ENCODE measurements at places on chromosomes 5 and 9.

GRCh38 chr9:129703667-129704355 is 38.4 kb downstream of the PRRX2 start:
- DNase-seq: no peak
- H3K27ac ChIP-seq: no peak overlapping the region
- no peak overlapping the region for H3K4me3 ChIP-seq
- no peaks in the 10 kb centered on the region for H3K36me3 ChIP-seq

DNA sequence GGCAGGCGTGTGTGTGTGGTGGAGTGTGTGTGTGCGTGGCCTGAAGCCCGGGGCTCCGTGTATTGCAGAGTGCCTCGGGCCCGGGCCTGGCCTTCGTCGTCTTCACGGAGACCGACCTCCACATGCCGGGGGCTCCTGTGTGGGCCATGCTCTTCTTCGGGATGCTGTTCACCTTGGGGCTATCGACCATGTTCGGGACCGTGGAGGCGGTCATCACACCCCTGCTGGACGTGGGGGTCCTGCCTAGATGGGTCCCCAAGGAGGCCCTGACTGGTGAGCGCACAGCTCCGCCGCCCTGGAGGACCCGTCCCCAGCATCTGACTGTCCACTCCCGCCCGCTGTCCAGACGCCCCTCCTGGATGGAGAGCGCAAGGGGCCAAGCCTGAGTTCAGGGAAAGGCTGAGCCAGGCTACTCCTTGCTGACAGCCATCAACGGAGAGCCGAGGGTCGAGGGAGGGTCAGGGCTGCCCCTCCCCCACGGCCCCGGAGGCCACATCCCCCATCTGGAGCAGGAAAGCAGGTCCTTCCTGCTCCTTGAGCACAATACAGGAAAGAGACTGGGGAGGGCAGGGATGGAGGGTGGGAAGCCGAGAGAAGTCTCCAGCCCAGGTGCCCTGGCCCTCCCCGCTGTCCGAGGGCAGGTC is 18.4 kb downstream of the SLC6A18 start:
- DNase-seq: no peak
- H3K4me3 ChIP-seq: no peak overlapping the region
- no peaks in the 10 kb centered on the region for H3K36me3 ChIP-seq

DNA sequence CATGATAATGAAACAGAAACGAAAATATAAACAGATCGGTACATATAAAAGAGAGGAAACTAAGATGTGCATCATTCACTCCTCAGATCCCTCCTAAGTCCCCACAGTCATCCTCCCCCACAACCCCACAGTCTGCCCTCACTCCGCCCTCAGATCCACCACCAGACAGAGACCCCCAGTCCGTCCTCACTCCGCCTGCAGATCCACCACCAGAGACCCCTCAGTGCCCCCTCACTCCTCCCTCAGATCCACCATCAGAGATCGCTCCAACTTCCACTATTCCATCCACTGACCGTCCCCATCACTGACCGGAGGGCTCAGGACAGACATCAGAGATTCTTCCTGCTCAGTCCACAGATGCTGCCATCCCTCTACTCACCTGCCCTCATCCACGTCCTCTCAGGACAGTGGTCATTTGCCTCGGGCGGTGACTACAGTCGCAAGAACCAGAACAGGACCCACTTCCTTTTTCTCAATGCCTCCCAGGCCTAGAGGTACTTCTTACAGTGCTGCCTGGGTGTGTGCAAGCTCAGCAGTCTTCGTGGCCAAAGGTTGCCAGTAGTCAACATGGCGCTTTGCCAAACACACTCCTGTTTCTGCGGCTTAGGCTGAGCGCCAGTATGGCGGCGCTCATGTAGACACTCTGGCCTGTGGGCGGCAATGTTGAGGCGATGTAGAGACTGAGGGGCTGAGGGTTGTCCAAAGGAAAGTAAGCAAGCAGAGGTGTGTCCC is 8.3 kb upstream of the SPATA31C1 start:
- no peaks in the 10 kb centered on the region for H3K4me1 ChIP-seq
- DNase-seq: no peak
- peaks cover 6% of the 10 kb centered on the region for H3K27me3 ChIP-seq
- no peak overlapping the region for H3K27ac ChIP-seq
- H3K4me3 ChIP-seq: no peak overlapping the region

DNA sequence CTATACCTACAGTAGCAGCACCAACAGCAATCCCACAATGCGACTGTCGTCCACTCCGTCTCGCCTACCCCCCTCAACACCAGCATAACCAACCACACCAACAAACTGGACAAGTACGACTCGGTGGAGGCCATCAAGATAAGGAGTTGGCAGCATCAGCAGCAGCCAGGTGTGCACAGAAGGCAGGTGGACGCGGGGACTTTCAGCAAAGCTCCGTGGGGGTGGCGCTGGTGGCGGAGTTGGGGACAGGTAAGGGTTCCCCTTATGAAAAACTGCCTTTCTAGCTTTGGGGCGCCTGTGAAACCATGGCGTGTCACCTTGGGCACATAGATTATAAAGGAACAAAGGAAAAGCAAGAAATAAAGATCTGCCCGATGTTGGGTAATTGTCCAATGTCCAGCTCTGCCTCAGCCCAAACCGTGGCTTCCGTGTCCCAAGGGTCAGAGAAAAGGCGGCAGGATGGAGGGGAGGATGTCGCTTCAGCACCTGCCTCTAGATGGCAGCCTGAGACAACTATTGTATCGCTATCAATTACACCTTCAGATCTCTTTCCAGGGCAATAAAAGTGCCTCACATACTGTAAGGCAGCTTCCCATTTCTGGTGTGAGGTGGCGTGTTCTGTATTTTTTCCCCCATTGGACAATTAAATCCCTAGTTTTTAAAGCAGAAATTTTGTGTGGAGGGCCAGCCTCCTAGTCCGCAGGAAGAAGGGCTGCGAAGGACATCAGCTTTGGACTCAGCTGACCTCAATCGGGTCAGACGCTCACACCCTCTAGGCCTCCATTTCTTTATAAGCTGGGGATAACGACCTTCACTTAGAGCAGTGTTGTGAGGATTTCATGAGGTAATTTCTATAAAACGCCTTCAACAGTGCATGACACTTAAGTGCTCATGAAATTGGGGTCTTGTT is 58.8 kb downstream of the MTRR start:
- no peaks in the 10 kb centered on the region for H3K4me1 ChIP-seq
- DNase-seq: peak; percentile 45
- no peaks in the 10 kb centered on the region for H3K36me3 ChIP-seq

DNA sequence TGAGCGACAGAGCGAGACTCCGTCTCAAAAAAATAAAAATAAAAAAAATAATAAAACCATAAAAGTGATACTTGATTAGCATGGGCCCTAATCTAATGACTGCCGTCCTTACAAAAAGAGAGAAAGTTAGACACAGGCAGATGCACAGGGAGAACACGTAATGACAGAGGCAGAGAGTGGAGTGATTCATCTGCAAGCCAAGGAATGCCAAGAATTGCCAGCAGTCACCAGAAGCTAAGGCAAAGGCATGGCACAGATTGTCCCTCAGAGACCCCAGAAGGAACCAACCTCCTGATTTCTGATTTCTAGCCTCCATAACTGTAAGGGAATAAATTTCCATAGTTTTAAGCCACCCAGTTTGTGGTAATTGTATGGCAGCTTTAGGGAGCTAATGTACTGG is 79.6 kb upstream of the FREM1 start:
- H3K36me3 ChIP-seq: peaks cover 2% of the 10 kb centered on the region
- DNase-seq: no peak
- H3K4me3 ChIP-seq: no peak overlapping the region
- peaks cover 17% of the 10 kb centered on the region for H3K27me3 ChIP-seq
- H3K27ac ChIP-seq: no peak overlapping the region

- peaks cover 23% of the 10 kb centered on the region for H3K27me3 ChIP-seq
- H3K36me3 ChIP-seq: no peaks in the 10 kb centered on the region
- no peaks in the 10 kb centered on the region for H3K4me1 ChIP-seq
- H3K27ac ChIP-seq: no peak overlapping the region
Observed at GRCh38 chr9:98678244-98678842, 30.4 kb downstream of the GABBR2 start.

DNA sequence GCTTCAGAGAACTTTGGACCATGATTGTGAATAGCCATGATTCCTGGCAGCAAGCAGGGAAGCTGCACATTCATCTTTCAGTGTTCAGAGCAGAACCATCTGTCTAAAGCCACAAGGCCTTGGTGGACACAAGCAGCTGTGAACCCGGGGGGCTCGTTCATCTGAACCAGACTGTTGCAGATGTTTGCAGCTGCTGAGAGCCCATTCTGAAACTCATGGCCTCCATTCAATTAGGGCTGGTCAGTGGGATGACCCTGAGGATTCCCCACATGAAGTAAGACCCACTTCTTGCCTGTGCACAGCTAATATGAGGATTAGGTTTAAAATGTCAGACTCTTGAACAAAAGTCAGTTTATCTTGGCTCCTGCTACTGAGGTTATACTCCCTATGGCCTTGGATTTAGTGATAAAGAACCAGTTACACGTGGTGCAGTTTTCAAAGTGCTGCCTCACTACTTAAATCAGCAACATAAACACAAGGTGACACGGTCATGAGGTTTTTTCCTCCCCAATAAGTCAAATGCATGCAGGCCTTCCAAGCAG is 109.8 kb upstream of the IFNK start:
- no peak overlapping the region for H3K27ac ChIP-seq
- no peaks in the 10 kb centered on the region for H3K36me3 ChIP-seq
- no peak for DNase-seq
- no peaks in the 10 kb centered on the region for H3K4me1 ChIP-seq
- no peaks in the 10 kb centered on the region for H3K27me3 ChIP-seq

DNA sequence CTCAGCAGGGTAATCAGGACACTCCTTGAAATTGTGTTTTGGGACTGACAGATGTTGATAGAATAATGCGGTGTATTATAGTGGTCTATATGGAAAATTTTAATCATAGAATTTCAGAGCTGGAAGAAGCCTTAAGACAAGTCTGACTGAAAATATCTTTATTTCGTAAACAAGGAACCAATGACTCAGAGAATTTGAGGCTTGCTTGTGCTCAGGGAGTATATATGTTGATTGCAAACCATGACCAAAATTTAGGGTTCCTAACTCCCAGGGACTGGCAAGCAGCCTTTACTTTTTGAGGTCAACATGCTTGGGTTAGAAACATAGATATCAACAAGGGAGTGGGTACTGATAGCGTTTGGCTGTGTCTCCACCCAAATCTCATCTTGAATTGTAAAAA is 287.2 kb downstream of the CD180 start:
- no peak for DNase-seq
- no peak overlapping the region for H3K4me3 ChIP-seq
- H3K27ac ChIP-seq: no peak overlapping the region
- H3K36me3 ChIP-seq: no peaks in the 10 kb centered on the region
- peaks cover 4% of the 10 kb centered on the region for H3K27me3 ChIP-seq

DNA sequence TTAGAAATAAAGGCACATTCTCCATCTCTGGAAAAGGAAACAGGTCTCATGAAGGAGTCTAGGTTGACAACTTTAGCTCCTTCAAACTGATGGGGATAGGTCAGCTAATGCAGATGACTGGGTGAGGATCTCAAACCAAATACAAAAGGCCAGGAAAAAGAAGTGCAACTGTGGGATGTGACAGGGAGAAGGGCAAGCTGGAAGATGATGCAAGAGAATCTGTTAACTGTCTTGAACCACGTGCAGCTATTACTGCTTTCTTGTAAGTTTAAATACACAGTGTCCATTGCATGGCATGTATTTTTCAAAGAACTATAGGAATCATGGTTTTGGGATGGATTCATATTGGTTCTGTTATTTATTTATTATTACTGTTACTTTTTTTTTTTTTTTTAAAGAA is 331.8 kb downstream of the NDUFS4 start:
- H3K4me3 ChIP-seq: no peak overlapping the region
- DNase-seq: no peak
- no peaks in the 10 kb centered on the region for H3K27me3 ChIP-seq

DNA sequence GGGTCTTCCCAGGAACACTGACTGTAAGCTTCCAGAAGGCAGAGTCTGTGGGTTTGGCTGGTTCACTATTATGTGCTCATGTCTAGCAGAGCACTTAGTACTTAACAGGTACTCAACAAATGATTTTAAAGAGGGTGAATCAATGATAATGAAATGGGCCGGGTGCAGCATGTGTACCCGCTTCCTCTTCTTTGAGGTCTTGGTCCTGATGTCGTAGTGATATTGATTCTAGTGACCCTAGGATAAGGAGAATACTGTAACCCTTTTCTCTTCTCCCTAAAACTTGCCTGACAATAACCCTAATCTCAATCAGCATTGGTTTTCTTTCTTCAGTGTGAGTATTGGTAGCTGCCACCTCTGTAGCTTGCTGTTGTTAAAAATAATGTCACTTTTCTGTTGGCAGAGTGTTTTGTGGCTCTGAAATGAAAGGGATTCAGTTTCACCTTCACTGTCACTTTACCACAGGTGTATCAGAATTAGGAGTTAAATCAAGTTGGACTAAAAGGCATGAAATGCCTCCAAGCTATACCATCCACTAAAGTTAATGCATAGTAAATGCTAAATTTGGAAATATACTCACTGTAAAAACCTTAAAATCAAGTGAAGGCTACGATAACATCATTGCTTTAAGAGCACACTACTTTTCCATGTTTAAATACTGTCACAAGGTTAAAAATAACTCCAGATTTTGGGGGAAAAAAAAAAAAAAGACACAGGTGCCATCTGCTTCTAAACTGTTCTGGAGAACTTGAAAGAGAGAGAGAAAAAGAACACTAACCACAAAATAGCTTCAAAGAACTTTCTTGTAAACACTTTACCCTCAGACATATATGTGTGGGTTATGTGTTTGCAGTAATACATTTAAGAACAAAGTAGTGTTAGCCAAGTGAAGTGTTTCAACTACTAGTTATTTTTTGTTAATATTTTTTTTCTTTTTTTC is 6.0 kb downstream of the CAMK4 start:
- H3K4me3 ChIP-seq: peak overlapping the region; percentile 77
- peaks cover 5% of the 10 kb centered on the region for H3K36me3 ChIP-seq
- no peak for DNase-seq
- H3K27me3 ChIP-seq: no peaks in the 10 kb centered on the region
- H3K27ac ChIP-seq: peak overlapping the region; percentile 76

GRCh38 chr5:51621156-51621555 is 237.9 kb downstream of the ISL1 start:
- no peaks in the 10 kb centered on the region for H3K4me1 ChIP-seq
- H3K36me3 ChIP-seq: no peaks in the 10 kb centered on the region
- H3K27ac ChIP-seq: no peak overlapping the region
- H3K27me3 ChIP-seq: no peaks in the 10 kb centered on the region

GRCh38 chr9:134068744-134069479 is 1.1 kb upstream of the BRD3 start:
- DNase-seq: peak; percentile 7
- H3K4me3 ChIP-seq: peak overlapping the region; percentile 82
- peaks cover 26% of the 10 kb centered on the region for H3K4me1 ChIP-seq
- no peaks in the 10 kb centered on the region for H3K36me3 ChIP-seq

DNA sequence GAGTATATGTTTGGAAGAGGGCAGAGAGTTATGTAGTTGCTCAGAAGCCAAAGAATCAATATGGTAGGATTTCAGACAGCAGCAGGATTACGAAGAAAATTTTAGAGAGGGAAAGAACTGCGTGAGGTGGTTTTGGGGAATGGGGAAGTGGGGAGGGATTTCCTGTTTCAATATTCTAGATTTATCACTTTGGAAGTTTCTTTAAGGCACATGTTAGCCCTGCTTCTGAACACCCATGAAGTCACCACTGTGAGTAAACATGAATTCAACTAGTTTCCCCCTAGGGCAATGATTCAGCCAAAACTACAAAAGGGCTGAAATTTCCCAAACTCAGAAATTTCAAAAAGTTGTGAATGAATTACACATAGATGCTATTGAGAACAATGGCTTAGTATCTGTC is 132.2 kb downstream of the EBF1 start:
- DNase-seq: no peak
- H3K36me3 ChIP-seq: no peaks in the 10 kb centered on the region
- peaks cover 2% of the 10 kb centered on the region for H3K4me1 ChIP-seq
- peak overlapping the region; percentile 47 for H3K27ac ChIP-seq
- no peaks in the 10 kb centered on the region for H3K27me3 ChIP-seq

All from activated naive CD8-positive, alpha-beta T cell treated with anti-CD3 and anti-CD28 coated beads, Interleukin-2, amount 50 U/mL, for 24 hours (primary cell).